Muscle of back (tissue), 13 donors: ENCODE measurements at places on chromosomes 5 and 9.
A peak's percentile ranks its signal among the peaks of the same experiment; 100 is the strongest.

- DNase-seq: peak; percentile 45
Measured at GRCh38 chr9:31030741-31031202, 1353.7 kb upstream of the ACO1 start.

DNA sequence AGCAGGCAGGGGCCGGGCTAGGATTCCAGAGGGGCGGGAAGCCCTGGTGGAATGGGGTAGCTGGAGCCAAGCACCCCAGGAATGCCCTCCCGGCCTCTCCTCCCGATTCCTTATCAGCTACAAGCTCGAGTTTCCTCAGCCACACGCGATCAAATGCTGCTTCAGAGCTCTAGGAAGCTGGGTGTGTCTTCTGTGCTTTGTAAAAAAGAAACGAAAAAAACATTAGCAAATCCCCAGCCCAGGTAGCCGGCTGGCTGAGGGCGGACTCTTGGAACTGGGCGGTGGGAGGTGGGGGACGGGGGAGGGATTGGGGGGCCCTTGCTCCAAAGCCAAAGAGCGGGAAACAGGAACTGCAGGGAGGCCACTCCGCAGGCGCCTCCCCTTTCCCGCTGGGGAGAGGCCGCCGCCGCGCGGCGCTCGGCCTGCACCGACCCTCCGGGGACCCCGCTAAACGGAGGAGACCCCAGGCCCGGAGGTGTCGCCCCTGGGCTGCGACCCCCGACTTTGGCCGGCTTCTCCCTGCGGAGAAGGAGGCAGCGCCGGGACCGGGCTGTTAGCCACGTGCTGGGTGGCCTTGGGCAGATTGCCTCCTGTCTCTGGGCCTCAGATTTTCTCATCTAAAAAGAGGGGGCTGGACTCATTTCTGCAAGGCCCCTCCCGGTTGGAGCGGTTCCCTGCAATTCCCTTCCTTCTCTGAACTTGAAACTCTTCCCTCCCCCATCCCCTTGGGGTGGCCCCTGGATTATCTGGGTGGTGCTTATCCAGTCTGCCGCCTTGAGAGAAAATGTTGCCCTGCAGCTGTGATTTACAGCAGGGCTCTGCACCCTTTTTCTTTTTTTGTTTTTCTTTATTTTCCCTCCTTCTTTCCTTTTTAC is 40.9 kb upstream of the FABP6 start:
- peak; percentile 90 for DNase-seq

GRCh38 chr5:158852622-158853021 is 247.1 kb downstream of the EBF1 start:
- DNase-seq: no peak

GRCh38 chr5:23437011-23437410 is 70.4 kb upstream of the PRDM9 start:
- peak; percentile 11 for DNase-seq

- DNase-seq: no peak
Measured at GRCh38 chr5:127298656-127299055, 8.1 kb downstream of the MEGF10 start.

GRCh38 chr5:157714596-157714864 is 16.7 kb upstream of the THG1L start:
- DNase-seq: no peak

- DNase-seq: no peak
Measured at GRCh38 chr5:94746731-94747124, 128.3 kb downstream of the SLF1 start.

- no peak for DNase-seq
Measured at GRCh38 chr9:122333169-122333808, 37.5 kb upstream of the PTGS1 start.

- DNase-seq: no peak
Measured at GRCh38 chr5:158560170-158560569, 539.5 kb downstream of the EBF1 start.

GRCh38 chr5:128681096-128681495 is 143.1 kb upstream of the FBN2 start:
- DNase-seq: no peak

- no peak for DNase-seq
Measured at GRCh38 chr5:115602591-115603125, 379 bp upstream of the TICAM2 start.

DNA sequence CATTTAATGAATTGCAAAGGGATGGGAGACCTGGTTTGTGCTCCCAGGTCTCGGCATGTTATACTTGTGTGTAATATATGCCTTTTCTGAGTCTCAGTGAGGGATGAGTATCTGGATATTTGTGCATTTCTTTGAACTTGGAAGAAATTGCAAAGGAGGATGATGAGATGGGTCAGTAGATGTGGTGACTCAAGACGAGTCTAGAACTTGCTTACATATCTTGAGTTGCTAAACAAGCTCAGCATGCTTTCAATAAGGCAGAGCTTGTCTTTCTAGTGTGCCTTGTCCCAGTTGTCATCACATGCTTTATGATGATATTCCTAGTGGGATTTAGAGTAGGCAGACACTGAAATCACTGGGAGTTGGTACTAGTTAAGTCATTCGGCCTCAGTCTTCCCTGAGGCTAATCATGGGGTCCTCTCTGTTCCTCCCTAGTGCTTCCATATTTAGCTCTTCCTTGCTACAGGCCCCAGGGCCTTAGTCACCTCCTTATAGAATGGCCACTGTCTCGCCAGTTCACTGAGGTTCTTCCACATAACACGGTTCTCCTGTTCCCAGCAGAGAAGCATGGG is 222.3 kb downstream of the ARRDC3 start:
- no peak for DNase-seq

DNA sequence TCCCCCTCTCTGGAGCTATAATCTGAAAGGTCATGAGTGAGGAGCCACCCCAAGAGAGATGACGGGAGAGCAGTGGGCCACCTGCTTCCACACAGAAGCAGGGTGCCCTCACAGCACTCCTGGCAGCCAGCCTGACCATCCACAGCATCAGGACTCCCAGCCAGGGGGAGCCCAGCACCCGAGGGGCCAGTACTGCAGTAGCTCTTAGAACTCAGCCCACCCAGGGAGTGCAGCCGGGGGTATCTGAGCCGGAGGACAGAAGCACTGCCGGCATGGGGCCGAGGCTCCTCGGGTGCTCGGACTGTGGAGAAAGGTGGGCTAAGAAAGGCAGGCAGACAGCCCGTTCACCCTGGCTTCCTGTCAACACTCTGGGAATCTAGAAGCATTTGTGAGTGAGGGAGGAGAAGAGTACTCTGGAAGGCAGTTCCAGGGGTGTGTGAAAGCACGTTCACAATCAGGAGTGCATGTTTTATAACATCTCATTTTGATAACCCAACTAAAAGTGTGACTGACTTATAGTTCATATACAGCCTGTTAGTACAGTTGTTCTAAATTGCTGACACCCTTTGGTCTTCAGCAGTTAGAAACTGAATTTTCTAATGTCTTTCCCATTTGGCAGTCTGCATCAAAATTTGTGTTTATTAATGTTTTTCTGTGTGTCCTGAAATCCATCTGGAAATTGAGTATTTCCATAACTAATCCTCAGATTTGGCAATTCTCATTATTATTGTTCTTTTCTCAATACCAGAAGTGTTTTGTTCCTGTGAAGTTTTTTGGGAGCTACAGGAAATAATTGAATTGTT is 25.9 kb upstream of the ASPN start:
- DNase-seq: peak; percentile 85

GRCh38 chr5:145791866-145792265 is 43.3 kb downstream of the PRELID2 start:
- DNase-seq: no peak

DNA sequence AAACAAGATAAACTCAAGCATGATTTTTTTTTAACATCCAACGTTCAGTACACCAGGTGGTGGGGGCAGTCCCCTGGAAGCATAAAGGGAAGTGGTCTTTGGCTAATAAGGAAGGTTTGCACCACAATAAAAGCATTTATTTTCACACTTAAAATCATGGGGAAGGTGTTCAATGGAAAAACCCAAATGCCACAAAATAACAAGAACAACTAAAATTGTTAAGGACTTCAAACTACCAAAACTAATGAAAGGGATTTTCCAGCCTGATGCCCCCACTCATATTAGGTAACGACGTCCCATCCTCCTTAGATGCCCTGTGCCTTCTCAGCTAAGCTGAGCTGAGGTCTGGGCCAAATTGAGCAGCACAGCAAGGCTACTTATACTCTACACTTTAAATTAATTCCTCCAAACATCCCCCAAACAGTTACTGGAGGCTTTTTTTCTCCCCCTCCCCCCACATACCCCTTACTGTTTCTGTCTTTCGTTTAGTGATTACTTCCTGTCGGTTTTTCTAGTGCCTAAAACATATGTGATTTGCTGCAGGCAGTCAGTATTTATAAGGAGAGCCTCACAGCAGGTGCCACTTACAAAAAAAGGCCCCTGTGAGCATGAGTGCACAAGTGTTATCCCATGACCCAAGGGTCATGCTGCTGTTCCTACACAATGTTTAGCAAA is 259.7 kb upstream of the ZNF608 start:
- no peak for DNase-seq

- no peak for DNase-seq
Measured at GRCh38 chr5:69268899-69269298, 34.2 kb downstream of the CDK7 start.

DNA sequence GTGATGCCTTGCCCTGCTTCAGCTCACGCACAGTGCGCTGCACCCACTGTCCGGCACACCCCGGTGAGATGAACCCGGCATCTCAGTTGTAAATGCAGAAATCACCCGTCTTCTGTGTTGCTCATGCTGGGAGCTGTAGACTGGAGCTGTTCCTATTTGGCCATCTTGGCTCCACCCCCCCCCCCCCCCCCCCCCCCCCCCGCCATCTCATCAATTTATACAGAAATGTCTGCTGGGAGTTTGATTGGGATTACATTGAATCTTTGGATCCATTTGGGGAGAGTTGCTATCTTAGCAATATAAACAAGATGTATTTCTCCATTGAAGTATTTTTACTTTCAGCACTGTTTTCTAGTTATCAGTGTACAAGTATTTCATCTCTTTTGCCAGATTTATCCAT is 55.2 kb downstream of the RIC1 start:
- DNase-seq: no peak

- no peak for DNase-seq
Measured at GRCh38 chr5:144017631-144018030, 152.8 kb downstream of the YIPF5 start.

DNA sequence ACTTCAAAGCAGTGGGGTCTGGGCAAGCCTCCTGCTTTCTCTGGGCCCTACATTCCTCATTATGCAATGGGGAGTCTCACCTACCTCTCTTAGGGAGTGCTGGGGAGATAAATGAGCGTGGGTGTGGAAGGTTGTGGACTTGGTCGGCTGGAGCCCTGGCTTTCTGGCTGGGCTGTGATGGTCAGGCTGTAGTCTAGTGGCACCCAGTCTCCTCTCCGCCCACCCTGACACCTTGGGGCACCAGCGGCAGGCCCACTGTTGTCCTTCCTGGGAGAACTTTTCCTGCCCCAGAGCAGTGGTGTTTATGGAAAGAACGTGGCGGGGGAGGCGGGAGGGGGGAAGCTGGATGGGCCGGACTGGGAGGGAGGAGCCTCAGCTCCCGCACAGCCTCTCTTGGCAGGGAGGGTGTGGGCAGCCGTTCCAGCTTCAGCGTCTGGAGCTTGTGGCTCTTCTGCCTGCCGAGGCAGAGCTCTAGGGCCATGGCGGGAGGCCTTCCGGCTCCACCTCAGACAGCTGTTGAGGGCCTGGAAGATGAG is 4.1 kb downstream of the PTGS1 start:
- peak; percentile 57 for DNase-seq

GRCh38 chr5:37214550-37214949 is 34.6 kb downstream of the CPLANE1 start:
- DNase-seq: no peak

- DNase-seq: no peak
Measured at GRCh38 chr9:131728961-131729360, 10.9 kb downstream of the RAPGEF1 start.

- DNase-seq: no peak
Measured at GRCh38 chr5:39422728-39423285, 2.0 kb downstream of the DAB2 start.

DNA sequence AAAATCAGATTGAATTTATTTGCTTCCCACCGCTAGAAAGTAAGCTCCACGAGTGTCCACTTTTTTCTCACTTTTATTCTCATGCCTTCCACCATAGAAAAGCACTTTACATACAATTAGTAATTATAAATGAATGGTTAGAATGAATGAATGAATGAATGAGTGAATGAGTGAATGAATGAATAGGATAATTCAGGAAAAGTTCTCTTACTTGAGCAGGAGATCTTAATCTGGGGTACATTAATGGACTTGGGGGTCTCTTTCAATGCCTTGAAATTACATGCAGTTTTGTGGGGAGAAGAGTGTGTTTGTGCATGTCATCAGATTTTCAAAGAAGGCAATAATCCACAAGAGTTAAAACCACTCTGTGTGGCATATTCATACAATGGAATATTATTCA is 229.9 kb upstream of the NR4A3 start:
- no peak for DNase-seq

- no peak for DNase-seq
Measured at GRCh38 chr5:159777049-159777660, 139.1 kb upstream of the ADRA1B start.

GRCh38 chr5:124960266-124960665 is 213.8 kb upstream of the ZNF608 start:
- DNase-seq: no peak

DNA sequence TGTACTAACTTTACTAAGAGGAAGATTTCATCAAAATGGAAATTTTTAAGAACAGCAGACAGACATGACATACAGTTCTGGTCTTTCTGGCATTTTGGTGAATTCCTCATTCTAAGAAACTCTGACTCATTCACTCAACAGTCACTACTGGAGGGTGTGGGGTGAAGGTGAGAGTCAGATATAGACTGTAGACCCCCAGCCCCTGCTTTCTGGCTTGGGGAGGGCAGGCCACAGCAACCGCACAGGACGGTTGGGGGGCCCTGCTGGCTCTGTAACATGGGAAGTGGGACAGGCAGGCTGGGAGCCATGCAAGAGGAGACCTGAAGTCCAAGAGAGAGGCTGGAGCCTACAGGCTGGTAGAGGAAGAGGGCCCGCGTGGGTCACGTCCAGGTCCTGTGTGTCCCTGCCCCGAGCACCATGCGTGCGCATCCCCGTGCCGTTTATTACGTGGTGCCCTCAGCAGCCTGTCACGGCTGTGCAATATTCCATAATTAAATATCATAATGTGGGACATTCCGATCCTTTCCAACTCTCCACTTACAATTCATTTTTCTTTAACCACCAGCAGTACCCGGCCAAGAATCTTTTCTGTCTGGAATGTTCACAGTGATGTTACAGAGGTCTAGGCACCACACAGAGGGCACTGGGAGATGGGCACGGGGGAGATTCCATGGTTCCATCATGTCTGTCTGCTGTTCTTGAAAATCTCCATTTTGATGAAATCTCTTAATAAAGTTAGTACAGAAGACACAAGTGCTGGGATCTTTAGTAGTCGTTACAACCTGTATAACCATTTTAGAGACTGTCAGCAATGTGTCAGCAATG is 75.5 kb downstream of the SEMA4D start:
- peak; percentile 68 for DNase-seq

- DNase-seq: no peak
Measured at GRCh38 chr5:89710006-89710405, 699.5 kb downstream of the CETN3 start.
